Sciatic nerve (tissue), 2 donors: ENCODE measurements at places on chromosomes 6 and 20. TPM values are rescaled to one million over a fixed set of nuclear protein-coding genes. Genes with fewer than 3 reads are reported as not detected.

Gene NHLRC1
- 1.8 TPM for total RNA-seq

Gene RIMS4
- 8.0 TPM for total RNA-seq

Gene ID4
- 37.0 TPM for total RNA-seq

Gene TINAG
- 0.31 TPM for total RNA-seq

Gene CGAS
- total RNA-seq: 7.5 TPM

Gene TCF15
- 2.1 TPM for total RNA-seq

Gene RAD21L1
- total RNA-seq: not detected

Gene LIN28B
- not detected for total RNA-seq

Gene NCOA5
- 27.4 TPM for total RNA-seq

Gene OSER1
- 34.1 TPM for total RNA-seq

Gene UST
- total RNA-seq: 33.1 TPM

Gene ATG5
- total RNA-seq: 27.8 TPM

Gene IPCEF1
- total RNA-seq: 5.0 TPM

Gene VSX1
- not detected for total RNA-seq

Gene CDK5RAP1
- 27.4 TPM for total RNA-seq

Gene SLC44A4
- 2.1 TPM for total RNA-seq

Gene DEFB124
- total RNA-seq: 1.8 TPM
